Germinal center (tissue), 1 donor: ENCODE measurements at places on chromosomes 6 and 20.

GRCh38 chr6:39366931-39367618 is 44.6 kb upstream of the KCNK16 start:
- DNase-seq, result no peak

- DNase-seq, result no peak
These were observed 381.7 kb upstream of the POU3F2 start for GRCh38 chr6:98452685-98453084.

DNA sequence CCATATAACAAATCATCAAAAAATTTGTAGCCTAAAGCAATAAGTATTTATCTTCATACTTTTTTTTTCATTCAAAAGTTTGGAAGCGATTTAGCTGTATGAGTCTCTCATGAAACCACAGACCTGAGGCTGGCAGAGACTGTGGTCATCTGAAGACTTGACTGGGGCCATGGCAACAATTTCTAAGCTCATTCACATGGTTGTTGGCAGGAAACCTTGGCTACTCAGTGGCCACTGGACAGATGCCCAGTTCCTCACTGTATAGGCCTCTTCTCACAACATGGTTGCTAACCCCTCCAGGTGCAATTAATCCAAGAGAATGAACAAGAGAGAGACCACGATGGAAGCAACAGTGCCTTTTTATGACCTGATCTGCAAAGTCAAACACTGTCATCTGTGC is 235.9 kb downstream of the BTBD3 start:
- DNase-seq, result no peak

- DNase-seq, result no peak
These were observed 3.9 kb downstream of the RAB22A start for GRCh38 chr20:58313396-58313795.

- DNase-seq, result peak; percentile 67
These were observed 80.3 kb upstream of the CCDC28A start for GRCh38 chr6:138692978-138693909.

GRCh38 chr6:140567466-140567865 is 1193.0 kb upstream of the CITED2 start:
- DNase-seq, result no peak

- peak; percentile 61 for DNase-seq
These were observed 45.0 kb downstream of the SLC23A2 start for GRCh38 chr20:4956200-4956810.

DNA sequence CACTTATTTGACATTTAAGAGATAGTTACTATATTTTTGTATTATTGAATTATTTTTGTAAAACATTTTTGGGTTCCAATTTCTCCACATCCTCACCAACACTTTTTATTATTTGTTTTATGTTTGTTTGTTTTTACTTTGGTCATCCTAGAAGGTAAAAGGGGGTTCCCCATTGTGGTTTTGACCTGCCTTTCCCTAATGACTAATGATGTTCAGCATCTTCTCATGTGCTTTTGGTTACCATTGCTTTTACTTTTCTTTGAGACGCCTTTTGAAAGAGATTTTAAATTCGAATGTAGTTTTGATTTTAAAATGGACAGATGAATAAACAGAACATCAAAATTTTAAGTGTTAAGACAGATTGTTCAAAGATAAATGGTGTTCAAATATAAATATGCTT is 46.9 kb downstream of the AK9 start:
- no peak for DNase-seq

DNA sequence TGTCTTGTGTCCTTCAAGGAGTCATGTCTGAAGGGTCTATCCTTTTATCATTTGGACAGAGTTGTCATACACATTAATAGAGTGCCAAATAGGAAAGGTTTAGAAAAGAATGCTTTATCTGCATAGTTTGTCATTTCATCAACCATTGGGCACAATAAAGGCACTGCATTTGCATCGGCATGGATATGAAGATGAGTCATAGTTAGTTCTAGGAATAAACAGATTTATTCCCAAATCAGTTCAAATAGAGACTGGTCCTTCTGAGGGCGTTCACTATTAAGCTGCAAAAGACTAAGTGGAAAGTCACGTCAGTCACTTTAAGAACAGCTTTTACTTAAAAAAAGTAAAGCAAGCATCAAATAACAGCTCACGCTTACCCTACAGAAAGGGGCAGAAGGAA is 90.8 kb downstream of the CDS2 start:
- DNase-seq, result no peak

GRCh38 chr6:95231416-95231815 is 345.9 kb upstream of the MANEA start:
- no peak for DNase-seq

DNA sequence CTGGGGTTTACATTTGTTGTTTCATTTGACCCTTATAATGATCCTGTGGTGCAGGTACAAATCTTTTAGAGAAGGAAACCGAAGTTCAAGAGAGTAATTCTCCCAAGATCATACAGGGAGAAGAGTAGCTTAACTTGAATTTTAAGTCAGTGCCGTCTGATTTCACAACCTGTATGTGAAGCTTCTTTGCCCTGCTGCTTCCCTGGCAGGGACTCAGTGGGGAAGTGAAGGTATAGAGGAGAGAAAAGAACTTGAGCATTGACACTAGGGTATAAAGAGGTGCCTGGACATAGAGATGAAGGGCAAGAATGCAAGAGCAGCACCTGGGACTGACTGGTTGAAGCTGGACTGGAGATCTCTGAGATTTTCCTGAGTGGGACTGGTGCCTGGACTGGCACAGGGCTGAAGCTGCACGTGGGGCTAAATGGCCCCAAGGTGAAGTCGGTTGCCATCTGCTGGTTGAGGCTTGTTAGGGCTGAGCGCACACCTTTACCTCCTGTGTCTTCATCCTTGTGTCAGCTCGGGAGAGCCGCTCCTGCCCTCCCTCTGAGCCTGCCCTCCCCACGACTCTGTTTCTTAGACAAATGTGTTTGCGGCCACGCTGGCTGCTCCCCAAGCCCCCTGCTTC is 41.8 kb downstream of the FARS2 start:
- peak; percentile 80 for DNase-seq

DNA sequence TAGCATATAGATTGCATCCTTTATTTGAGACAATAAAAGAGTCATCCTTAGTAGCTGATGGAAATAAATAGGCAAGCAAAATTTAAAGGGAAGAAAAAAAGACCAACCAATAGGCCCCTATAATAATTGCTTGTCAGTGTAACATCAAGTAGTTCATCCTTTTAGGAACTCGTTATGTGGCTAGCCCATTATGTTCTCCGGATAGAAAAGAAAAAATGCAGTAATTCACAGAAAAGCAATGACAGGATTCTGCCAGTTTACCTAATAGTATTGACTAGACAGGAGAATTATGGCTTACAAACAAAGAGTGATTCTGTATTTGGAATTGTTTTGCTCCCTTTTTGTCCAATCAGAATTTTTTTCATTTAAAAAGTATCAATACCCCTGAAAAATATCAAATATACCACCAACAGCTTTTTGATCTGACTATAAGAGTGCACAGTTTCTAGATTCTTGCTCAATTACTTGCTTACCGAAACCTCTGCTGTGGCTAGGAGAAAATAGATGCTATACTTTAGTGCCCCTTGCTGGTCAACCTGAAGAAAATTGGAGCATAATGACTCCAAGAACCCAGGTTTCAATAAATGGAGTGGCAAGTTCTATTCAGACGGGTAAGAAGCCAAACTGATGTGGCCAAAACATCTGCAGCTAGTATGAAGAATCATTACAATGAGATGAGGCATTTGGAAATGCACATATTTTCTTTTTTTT is 91.5 kb upstream of the SASH1 start:
- no peak for DNase-seq

DNA sequence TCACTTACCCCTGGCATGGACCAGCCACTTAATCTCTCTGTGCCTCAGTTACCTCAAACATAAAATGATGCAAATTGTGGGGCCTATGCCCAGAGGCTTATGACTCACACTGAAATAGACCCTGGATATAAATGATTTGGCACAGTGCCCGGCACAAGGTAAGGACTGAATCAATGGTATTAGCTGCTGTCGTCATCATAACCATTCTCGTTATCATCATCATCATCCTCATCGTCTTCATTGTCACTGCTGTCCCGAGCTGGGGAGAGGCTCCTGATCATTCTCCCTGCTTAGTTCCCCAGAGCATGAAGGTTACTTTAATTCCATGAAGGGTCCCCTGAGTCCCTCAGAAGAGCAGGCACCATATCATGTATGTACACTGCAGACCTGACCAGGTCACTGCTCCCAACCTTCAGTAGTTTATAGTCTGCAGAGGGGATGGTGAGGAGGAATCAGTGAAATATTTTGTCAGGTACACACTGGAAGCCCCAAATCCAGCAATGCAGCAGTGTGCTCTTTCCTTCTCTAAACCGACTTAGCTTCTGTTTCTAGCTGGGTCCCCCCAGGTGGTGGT is 149.3 kb downstream of the TAF4 start:
- DNase-seq, result no peak

- peak; percentile 69 for DNase-seq
These were observed 637 bp downstream of the MYLK4 start for GRCh38 chr6:2749969-2750600.

DNA sequence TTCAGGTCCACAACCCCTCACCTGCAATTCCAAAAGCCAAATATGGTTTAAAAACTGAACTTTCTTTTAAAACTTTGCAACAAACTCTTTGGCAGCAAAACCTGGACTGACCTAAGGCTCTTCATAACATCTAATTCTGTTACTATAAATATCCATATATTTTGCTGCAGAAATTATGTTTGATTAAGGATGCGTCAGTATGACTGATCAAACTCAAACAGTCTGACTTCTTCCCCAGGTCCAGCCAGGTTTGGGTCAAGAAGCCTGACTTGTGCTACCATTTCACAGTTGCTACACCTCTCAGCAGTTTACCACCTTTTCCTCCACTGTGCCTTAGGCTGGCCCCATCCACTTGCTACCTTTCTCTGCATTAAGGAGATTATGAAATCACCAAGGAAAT is 127.0 kb upstream of the DUSP22 start:
- DNase-seq, result no peak

DNA sequence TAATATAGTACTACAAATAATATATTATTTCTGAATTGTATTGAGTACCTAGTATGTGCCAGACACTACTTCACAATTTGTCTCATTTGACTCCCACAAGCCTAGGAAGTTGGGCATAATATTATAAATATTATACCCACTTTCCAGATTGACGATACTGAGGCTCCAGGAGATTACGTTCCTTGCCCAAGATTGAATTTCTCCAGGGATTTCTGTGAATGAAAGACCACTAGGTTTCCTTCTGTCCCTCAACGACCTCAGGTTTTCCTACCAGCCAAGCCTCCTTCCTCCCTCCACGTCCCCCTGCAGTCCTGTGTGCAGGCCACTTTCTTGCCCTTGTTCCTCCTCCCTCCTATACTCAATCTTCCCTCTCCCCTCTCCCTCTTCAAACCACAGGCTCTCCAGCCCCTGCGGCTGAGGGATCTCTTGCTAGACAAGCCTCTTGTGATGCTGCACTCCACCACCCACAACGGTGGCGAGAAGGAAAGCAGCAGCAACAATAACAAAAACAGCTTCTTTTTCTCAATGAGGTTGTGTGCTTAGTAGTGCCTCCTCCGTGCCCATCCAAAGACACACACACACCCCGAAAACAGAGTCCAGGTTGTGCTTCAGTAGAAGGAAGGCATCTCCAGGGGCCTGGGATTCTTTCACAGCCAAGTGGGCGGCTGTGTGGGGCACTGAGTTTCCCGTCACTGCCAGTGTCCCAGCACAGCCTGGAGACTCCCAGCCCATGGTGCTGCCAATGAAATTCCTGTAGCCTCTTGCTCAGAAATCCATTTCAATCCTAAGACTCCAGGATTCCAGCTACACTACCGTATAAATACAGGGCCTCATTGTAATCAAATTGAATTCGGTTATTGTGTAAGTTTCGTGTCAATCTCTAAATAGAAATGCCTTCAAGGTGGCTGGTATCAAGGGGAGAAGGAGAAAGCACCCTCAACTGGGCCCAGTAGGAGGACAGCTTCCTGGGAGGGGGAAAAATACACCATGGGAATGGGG is 94.4 kb downstream of the NCR2 start:
- no peak for DNase-seq

GRCh38 chr20:46347841-46348803 is 39.8 kb upstream of the CDH22 start:
- no peak for DNase-seq

DNA sequence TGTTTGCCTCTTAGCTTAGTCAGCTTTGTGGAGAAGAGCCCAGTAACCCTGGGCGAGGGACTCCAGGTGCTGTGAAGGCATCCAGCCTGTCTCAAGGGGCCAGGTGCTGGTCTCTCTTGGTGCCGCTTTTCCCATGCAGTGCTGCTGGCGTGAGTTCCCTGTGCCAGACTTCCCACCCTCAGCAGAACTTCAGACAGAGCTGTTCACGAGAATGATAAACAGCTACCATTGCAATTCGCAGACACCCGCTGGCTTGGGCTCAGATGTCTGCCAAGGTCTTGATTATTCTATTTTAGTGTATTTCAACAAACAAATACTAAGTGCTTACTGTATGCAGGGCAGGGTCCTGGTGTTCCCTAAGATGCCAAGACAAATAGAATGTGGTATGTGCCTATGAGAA is 57.7 kb downstream of the RNF217 start:
- DNase-seq, result no peak

DNA sequence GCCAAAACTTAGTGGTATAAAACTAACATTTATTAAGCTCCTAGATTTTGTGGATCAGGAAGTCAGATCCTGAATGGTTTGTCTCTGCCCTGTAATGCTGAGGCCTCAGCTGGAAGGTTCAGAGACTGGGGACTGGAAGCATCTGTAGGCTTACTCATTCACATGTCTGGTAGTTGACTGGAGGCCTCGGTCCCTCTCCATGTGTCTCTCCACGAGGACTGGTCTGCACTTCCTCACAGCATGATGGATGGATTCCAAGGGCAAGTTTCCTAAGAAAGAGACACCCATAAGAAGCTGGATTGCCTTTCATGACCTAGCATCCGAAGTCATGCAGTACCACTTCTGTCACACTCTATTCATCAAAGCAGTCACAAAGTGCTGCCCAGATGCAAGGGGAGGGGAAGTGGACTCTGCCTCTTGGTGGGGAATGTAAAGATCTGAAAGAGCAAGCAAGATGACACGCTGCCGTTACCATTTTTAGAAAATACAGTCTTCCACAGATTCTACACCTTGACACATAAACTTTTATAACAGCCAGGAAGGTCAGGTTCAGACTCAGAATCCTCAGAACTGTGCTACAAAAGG is 17.2 kb upstream of the MDGA1 start:
- DNase-seq, result no peak

GRCh38 chr20:50692552-50692933 is 1.2 kb upstream of the RIPOR3 start:
- no peak for DNase-seq

- no peak for DNase-seq
These were observed 380.3 kb upstream of the RSPO3 start for GRCh38 chr6:126738146-126738545.
